ENCODE measurements at places on chromosomes 5 and 9. TPM values are rescaled to one million over a fixed set of nuclear protein-coding genes. Genes with fewer than 3 reads are reported as not detected.

PCDHGA10 gene
- 1.2 TPM for total RNA-seq

PCDHGA4 gene
- total RNA-seq, result 8.2 TPM

IFNA2 gene
- total RNA-seq, result not detected

NRARP gene
- total RNA-seq, result 0.28 TPM

FAM81B gene
- total RNA-seq, result not detected

SOHLH1 gene
- total RNA-seq, result not detected

SMIM23 gene
- total RNA-seq, result not detected

WHRN gene
- total RNA-seq, result 0.56 TPM

LRRC14B gene
- total RNA-seq, result not detected

ORM1 gene
- not detected for total RNA-seq

LRRTM2 gene
- under 0.01 TPM for total RNA-seq

NLN gene
- total RNA-seq, result 34.1 TPM

NUP214 gene
- total RNA-seq, result 8.7 TPM

PHF24 gene
- 0.28 TPM for total RNA-seq

C1QTNF3 gene
- total RNA-seq, result 0.85 TPM

SCAI gene
- total RNA-seq, result 4.6 TPM

CEMIP2 gene
- 63.7 TPM for total RNA-seq

DND1 gene
- total RNA-seq, result not detected

SPINK4 gene
- not detected for total RNA-seq

SWI5 gene
- 41.6 TPM for total RNA-seq

BTF3 gene
- total RNA-seq, result 171 TPM

REEP2 gene
- total RNA-seq, result 7.5 TPM

STPG3 gene
- total RNA-seq, result not detected

CDH6 gene
- total RNA-seq, result 125 TPM

HRH2 gene
- total RNA-seq, result not detected

PDLIM7 gene
- 83.7 TPM for total RNA-seq

PTGS1 gene
- 71.3 TPM for total RNA-seq

DAB2IP gene
- 6.1 TPM for total RNA-seq

FAM78A gene
- 1.2 TPM for total RNA-seq

FBLL1 gene
- 0.77 TPM for total RNA-seq

PCDHAC2 gene
- total RNA-seq, result 0.19 TPM

All from regular cardiac myocyte (primary cell).